Hematopoietic multipotent progenitor cell treated with erythropoietin and hydrocortisone succinate and interleukin-3 and kit ligand, for 17 days (in vitro differentiated cells): ENCODE measurements at places on chromosomes 6 and 20.

DNA sequence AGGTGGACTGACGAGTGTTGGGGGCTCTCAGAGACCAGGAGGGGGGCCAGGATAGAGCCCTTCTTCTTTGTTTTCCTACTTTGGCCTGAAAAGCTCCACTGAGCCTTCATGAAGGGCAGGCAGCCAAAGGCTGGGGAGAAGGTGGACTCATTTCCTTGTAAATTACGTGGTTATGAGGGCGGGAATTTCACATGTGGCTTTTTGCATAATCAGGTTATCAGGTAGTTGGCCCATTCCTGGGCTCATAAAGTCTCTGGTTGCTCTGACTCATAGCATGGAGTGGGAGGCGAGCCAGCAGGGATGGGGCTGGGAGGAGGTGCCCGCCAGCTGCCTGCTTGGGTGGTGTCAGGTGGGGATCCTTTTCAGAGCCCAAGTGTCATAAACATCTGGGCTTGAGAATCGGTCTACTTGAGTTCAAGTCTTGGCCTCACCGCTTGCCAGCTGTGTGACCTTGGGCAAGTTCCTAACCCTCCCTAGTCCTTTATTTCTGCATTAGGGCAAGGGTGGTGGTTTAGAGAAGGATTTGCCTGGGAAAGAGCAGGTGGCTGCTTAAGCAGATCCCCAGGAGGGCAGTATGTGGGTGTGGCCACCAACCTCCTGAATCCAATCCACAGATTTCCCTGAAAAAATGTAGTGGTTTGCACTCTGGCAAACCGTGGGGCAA is 26.5 kb upstream of the RNF24 start:
- peak; percentile 59 for DNase-seq

DNA sequence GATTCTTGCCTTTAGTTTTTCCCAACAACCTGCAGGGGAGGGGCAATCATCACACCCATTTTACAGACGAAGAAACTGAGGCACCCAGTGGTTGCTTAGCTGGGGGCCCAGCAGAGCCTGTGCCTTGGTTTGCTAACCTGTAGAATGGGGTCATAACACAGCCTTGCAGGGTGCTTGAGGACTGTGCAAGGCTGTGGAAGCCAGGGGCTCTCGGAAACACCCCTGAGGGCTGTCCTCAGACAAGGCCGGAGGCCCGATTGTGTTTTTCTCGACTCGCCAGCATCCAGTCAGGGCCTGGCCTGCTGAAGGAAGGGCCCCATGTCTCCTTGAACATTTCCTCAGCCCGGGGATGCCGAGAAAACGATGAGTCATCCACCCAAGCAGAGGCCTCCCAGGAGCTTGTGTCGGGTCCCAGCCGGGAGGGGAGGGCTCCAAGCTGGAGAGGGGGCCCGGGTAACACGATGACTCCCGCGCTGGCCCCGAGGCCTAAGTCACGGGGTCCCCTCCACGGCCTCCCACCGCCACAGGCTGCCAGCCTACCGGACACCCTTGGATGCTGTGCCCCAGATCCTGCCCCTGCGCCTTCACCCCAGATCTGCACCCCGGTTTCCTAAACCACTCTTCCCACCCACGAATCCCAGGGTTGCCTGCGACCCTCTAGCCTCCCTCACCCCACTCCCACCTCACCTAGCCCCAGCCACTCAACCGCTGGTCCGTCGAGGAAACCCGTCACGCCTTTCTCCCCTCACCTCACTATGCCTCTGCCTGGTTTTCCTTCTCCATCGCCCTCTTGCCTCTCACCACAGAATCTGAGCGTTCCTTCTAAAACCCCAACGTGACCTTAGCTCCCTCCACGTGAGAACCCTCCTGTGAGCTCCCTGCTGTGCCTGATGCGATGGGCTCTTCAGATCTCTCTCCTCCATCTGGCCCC is 10.6 kb downstream of the NOL4L start:
- DNase-seq = peak; percentile 46

DNA sequence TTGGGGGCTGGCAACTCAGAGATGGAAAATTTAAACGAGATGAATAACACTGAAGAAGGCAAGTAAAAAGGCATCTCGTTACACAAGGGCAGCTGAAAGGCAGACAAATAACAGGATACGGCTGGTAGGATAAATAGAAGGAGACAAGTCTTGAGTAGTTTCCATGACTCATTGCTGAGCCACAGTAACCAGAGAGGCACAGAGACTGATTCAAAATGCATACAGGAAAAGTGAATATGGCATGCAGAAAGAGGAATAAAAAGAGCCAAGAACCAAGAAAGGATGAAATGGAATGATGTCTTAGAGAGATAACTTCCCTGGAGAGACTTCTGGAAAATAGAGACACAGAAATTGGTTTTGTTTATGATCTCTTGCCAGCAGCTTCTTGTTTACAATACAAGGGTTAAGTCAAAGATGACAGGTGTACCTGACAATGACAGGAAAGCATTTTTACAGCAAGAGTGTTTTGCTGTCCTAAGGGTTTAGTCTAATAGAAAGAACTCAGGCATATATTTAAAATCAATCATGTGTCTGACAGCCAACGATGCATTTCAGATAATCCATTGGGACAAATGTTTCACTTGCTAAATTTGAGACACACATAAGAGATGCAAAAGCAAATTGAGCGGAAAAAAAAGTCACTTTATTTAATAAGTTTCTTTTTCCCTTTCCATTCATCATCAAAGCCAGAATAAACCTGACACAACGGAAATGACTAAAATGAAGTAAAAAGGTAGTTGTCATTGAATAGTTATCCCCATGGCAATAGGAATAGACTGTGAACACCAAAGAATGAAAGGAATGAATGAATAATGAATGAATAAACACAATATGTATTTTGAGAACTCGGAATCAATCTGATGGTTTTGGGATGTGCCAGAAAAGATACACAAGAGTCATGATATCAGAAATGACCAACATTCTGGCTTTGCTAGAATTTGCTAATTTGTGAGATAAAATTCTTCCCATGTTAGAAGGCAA is 68.0 kb upstream of the KCNQ5 start:
- DNase-seq = no peak

GRCh38 chr6:22433745-22434144 is 135.6 kb upstream of the HDGFL1 start:
- no peak for DNase-seq

- no peak for DNase-seq
Observed at GRCh38 chr20:48105526-48105925, 320.2 kb upstream of the SULF2 start.

DNA sequence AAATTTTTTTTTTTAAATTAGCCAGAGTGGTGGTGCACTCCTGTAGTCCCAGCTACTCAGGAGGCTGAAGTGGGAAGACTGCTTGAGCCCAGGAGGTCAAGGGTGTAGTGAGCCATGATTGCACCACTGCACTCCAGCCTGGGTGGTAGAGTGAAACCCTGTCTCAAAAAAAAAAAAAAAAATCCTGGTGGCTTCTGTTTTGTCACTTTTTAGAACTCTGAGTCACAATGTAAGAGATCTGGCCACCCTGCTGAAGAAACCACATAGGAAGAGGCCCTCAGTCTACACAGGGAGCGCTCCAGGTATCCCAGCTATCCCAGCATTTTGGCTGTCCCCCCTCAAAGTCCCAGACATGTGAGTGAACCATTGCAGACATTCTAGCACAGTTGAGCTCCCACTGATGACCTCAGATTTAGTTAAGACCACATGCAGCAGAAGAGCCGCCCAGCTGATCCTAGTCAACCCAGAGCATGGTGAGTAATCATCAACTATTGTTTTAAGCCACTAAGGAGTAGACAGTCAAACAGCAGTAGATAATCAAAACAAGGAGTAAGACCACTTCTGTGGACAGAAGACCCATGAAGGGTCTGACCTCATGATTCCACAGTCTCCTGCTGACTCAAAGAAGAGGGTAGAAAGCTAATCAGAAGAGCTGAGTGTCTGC is 12.7 kb upstream of the ARFGEF2 start:
- DNase-seq = no peak

DNA sequence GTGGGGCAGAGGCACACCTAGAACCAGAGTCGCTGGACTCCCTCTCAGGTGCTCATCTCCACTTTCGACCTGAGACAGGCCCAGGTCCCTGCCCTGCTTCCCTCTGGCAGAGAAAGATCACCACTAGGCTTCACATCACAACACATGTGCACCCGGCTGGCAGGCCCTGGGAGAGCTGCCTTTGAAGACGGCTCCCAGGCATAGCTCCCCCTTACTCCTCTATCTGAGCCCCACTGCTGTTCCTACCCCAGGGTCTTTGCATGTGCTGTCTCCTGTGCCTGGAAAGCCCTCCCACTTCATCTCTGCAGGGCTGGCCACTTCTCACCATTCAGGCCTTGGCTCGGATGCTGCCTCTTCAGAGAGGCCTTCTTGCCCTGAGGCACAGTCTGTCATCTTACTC is 89.2 kb downstream of the NOL4L start:
- no peak for DNase-seq

GRCh38 chr6:29567541-29567940 is 8.0 kb upstream of the UBD start:
- no peak for DNase-seq

DNA sequence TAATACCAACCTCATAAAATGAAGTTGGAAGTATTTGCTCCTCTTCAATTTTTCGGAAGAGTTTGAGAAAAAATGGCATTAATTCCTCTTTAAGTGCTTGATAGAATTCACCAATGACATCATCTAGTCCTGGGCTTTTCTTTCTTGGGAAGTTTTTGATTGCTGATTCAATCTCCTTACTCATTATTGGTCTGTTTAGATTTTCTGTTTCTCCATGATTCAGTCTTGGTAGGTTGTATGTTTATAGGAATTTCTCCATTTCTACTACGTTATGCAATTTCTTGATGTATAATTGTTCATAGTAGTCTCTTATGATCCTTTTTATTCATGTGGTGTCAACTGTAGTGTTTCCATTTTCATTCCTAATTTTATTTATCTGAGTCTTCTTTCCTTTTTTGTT is 176.9 kb upstream of the PRND start:
- DNase-seq = no peak

DNA sequence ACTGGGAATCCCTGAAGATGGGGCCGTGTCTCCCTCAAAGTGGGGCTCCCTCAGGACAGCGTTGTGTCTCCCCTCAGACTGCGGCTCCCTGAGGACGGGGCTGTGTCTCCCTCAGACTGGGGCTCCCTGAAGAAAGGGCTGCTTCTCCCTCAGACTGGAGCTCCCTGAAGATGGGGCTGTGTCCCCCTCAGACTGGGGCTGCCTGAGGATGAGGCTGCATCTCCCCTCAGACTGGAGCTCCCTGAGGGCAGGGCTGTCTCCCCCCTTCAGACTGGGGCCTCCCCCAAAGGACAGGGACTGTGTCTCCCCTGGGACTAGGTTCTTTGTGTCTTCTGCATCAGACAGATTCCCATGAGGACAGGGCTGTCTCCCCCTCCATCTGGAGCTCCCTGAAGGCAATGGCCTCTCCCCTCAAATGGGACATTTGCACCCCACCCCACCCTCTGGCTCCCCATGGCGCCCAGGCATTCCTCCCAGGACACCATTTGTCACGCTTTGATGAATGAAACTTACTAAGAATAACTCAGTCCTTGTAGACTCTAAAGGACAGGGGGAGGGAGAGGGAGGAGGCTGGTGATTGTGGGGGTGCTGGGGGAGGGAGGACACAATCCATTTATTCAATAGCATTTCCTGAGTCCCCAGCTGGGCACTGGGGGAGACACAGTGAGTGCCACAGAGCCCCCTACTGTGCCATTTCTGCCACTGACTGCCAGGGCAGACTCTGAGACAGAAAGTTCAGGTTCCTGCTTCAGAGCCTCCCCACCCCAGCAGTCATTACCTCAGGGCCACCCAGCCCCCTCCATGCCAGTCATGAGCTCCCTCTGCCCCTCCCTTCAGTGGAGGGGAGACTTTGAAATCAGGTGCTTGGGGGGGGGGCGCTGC is 122.4 kb downstream of the MRPL14 start:
- no peak for DNase-seq

GRCh38 chr6:137543114-137543513 is 48.9 kb upstream of the OLIG3 start:
- no peak for DNase-seq

DNA sequence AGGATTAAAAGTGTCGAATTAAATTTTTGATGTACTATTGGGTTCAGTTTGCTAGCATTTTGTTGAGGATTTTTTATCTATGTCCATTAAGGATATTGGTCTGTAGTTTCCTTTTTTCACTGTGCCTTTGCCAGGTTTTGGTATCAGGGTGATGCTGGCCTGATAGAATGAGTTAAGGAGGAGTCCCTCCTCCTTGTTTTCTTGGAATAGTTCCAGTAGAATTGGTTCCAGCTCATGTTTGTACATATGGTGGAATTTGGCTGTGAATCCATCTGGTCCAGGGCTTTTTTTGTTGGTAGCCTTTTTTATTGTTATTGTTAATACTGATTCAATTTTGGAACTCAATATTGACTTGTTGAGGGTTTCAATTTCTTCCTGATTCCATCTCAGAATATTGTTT is 141.8 kb downstream of the SIM1 start:
- no peak for DNase-seq

DNA sequence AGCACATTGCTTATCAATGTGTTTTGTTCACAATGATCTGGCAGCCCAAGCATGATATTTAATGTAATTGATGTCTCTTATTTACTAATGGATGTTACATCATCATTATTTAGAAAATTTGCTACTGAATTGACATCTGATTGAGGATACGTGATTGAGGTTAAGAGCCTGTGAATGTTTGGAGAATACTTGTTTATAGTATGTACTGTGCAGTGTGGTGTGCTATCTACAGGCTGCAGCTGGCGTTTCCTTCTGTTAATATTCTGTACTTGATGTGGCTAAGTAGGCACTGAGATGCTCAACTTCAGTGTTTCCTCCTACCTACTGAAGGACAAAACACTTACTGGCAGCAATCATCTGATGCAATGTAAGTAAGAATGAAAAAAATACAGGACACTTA is 709.6 kb upstream of the FLRT3 start:
- no peak for DNase-seq

GRCh38 chr6:21915707-21916260 is 322.2 kb downstream of the SOX4 start:
- DNase-seq = no peak

DNA sequence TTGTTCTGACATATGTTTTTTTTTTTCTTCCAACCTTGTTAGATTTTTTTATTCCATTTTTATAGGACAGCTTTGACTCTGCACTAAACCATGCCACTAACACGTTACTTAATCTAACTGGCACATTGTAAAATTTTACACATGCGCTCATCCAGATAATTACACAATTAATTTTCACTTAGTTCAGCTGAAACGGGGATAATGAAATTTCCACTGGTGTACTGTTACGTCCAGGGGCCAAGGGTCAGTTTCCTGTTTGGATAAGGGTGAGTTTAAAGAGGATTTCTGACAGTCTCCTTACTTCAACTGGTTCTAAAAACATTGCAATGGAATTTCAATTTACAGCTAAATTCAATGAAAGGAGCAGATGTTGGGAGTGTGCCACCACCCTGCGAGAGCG is 221.8 kb upstream of the CEP162 start:
- no peak for DNase-seq

- no peak for DNase-seq
Observed at GRCh38 chr20:33733654-33734576, 2.1 kb downstream of the ZNF341 start.

DNA sequence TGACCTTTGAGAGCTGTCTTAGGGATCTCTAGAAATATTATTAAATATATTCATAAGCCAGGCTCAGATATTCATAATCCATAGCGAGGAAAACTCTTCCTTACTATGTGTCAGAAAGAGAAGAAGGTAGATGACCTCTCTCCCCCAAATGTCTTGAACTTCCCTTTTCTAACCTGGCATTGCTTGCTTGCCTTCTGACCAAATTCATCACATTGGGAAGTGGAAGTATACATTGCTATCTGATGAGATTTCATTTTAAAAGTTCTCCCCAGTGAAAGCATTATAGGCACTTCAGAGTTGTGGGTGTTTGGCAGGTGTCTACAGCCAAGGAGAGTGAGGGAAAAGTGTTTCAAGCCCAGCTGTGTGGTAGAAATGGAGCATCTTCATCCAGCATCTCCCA is 197.3 kb downstream of the ZFAND3 start:
- DNase-seq = no peak
